ENCODE measurements at places on chromosomes 6 and 20.

DNA sequence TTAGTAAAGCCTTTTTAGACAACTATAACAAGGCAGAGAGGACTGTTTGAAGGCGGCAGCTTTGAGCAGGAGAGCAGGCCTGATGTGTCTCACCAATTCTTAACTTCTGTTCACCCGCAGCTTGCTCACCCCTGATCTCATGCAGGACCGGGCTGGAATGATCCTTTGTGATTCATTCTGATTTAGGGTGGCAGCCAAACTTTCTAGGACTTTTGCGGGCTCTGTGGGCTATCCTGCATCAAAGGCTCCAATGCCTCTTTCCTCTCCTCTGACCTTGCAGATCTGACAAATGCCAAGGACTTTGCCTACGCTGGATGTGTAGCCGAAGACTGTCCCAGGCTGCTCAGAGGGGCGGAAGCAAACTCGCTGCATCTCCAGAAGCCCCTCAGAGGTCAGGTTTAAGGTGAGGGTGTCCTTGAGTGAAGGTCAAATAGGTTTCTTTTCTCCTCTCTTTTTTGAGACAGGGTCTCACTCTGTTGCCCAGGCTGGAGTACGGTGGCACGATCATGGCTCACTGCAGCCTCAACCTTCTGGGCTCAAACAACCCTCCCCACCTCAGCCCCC lies 72.3 kb downstream of the VEGFA start:
- no peaks in the 10 kb centered on the region for H3K36me3 ChIP-seq
- DNase-seq, result peak; percentile 72
- H3K27ac ChIP-seq, result no peak overlapping the region

DNA sequence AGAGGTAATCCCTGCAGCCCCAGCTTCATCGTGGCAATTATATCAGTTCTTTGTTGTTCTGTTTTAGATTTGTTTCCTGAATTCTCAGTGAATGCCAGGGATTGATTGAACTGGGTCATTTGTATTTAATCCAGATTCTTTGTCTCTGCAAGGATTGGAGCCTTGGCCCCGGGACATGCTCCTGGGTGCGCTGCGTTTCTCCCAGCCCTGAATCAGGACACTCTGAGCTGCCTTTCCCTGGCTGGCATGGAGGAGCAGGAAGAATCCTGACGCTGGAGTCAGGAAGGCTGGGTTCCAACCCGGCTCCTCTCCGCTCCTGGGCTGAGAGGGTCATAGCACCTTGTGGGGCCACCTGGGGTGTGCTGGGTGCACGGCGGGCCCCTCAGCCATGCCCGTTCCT lies 545.6 kb downstream of the QKI start:
- no peaks in the 10 kb centered on the region for H3K27me3 ChIP-seq
- H3K36me3 ChIP-seq, result no peaks in the 10 kb centered on the region
- no peak overlapping the region for H3K27ac ChIP-seq
- DNase-seq, result no peak
- H3K4me3 ChIP-seq, result no peak overlapping the region

- no peak overlapping the region for H3K4me3 ChIP-seq
- no peaks in the 10 kb centered on the region for H3K4me1 ChIP-seq
- no peaks in the 10 kb centered on the region for H3K27me3 ChIP-seq
- DNase-seq, result no peak
- no peaks in the 10 kb centered on the region for H3K36me3 ChIP-seq
- no peak overlapping the region for H3K27ac ChIP-seq
Measured at GRCh38 chr20:16064989-16065707, 508.1 kb downstream of the KIF16B start.

- no peak overlapping the region for H3K4me3 ChIP-seq
- H3K27me3 ChIP-seq, result no peaks in the 10 kb centered on the region
- H3K36me3 ChIP-seq, result no peaks in the 10 kb centered on the region
- no peak overlapping the region for H3K27ac ChIP-seq
Measured at GRCh38 chr20:11012975-11013374, 339.2 kb upstream of the JAG1 start.

GRCh38 chr20:9663423-9663822 lies 149.0 kb downstream of the LAMP5 start:
- H3K27me3 ChIP-seq, result no peaks in the 10 kb centered on the region
- DNase-seq, result no peak
- no peak overlapping the region for H3K4me3 ChIP-seq
- H3K27ac ChIP-seq, result no peak overlapping the region
- H3K36me3 ChIP-seq, result no peaks in the 10 kb centered on the region

DNA sequence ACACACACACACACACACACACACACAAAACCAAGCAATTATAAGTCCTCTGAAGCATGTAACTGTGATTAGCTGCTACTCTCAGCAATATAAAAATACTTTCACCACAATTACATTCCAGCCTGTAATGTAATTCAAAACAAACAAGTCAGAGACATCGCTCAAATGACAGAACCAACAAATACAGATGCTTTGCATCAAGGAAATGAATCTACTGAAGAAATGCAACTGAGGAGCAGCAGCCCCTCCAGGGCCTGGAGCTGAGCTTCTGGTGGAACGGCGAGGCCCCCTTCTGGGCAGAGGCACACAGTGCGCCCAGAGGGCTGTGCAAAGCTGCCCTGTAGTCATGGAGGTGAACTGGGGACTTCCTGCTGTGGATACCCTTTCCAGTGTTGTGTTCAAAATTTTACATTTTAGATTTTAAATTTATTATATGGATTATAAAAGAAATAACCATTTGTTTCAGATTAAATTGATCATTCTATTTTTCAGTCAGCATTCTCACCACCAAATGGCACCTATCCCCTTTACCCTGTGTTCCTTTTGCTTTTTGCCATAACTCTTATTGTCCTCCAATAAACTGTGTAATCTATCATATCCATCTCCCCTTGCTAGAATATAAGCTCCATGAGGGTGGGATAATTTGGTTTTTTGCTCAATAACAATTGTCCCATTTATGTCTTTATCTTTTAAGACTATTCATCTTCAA lies 23.2 kb downstream of the ADAT2 start:
- no peak overlapping the region for H3K27ac ChIP-seq
- peaks cover 2% of the 10 kb centered on the region for H3K4me1 ChIP-seq
- no peak overlapping the region for H3K4me3 ChIP-seq
- peaks cover 3% of the 10 kb centered on the region for H3K36me3 ChIP-seq
- H3K27me3 ChIP-seq, result no peaks in the 10 kb centered on the region
- DNase-seq, result peak; percentile 86

GRCh38 chr6:46323966-46324622 lies 153.3 kb upstream of the ENPP5 start:
- H3K4me3 ChIP-seq, result no peak overlapping the region
- H3K27ac ChIP-seq, result no peak overlapping the region
- H3K4me1 ChIP-seq, result no peaks in the 10 kb centered on the region
- no peak for DNase-seq

- peaks cover 2% of the 10 kb centered on the region for H3K27me3 ChIP-seq
- H3K36me3 ChIP-seq, result no peaks in the 10 kb centered on the region
- DNase-seq, result no peak
- H3K4me1 ChIP-seq, result no peaks in the 10 kb centered on the region
- no peak overlapping the region for H3K4me3 ChIP-seq
- H3K27ac ChIP-seq, result no peak overlapping the region
Measured at GRCh38 chr20:21464916-21465315, 48.9 kb downstream of the NKX2-2 start.

- no peaks in the 10 kb centered on the region for H3K4me1 ChIP-seq
- DNase-seq, result no peak
- H3K36me3 ChIP-seq, result no peaks in the 10 kb centered on the region
- H3K27ac ChIP-seq, result no peak overlapping the region
- H3K27me3 ChIP-seq, result peaks cover 4% of the 10 kb centered on the region
- H3K4me3 ChIP-seq, result no peak overlapping the region
Measured at GRCh38 chr6:14277405-14277930, 159.9 kb downstream of the CD83 start.

GRCh38 chr20:49984426-49985153 lies 1.8 kb downstream of the SNAI1 start:
- H3K4me1 ChIP-seq, result peaks cover 38% of the 10 kb centered on the region
- H3K27ac ChIP-seq, result peak overlapping the region; percentile 80
- DNase-seq, result no peak
- no peaks in the 10 kb centered on the region for H3K27me3 ChIP-seq
- H3K36me3 ChIP-seq, result peaks cover 15% of the 10 kb centered on the region
- peak overlapping the region; percentile 92 for H3K4me3 ChIP-seq

- peaks cover 29% of the 10 kb centered on the region for H3K36me3 ChIP-seq
- H3K27ac ChIP-seq, result no peak overlapping the region
- no peaks in the 10 kb centered on the region for H3K4me1 ChIP-seq
- H3K4me3 ChIP-seq, result no peak overlapping the region
- peak; percentile 41 for DNase-seq
- H3K27me3 ChIP-seq, result no peaks in the 10 kb centered on the region
Measured at GRCh38 chr20:46720776-46721425, 11.5 kb downstream of the SLC2A10 start.

DNA sequence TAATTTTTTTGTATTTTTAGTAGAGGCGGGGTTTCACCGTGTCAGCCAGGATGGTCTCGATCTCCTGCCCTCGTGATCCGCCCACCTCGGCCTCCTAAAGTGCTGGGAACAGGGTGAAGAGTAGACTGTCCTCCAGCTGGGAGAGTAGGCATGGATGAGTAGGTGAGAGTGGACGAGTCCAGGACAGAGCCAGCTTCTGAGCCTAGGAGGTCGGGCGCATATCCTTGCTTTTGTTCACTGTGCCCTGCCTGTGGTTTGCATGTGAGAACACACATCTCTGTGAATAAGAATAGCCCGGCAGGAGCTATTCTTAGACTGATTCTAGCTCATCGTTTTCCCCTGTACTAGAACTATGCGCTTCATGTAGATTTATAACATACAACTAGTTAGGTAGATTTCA lies 78.3 kb downstream of the RPP40 start:
- no peaks in the 10 kb centered on the region for H3K27me3 ChIP-seq
- no peak overlapping the region for H3K27ac ChIP-seq
- no peak for DNase-seq
- H3K36me3 ChIP-seq, result no peaks in the 10 kb centered on the region
- H3K4me1 ChIP-seq, result no peaks in the 10 kb centered on the region

DNA sequence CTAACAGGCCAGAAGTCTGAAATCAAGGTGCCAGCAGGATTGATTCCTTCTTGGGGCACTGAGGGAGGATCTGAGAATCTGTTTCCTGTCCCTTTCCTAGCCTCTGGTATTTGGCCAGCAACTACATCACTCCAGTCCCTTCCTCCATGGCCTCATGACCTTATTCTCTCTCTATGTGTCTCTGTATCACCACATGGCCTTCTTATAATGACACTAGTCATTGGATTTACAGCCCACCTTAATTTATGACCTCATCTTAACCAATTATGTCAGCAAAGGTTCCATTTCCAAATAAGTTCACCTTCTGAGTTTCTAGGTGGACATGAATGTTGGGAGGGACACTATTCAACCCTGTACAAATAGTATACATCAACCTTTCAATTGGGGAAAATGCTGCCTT lies 29.3 kb downstream of the SCML4 start:
- DNase-seq, result no peak
- H3K36me3 ChIP-seq, result no peaks in the 10 kb centered on the region
- H3K4me3 ChIP-seq, result no peak overlapping the region
- H3K4me1 ChIP-seq, result no peaks in the 10 kb centered on the region

DNA sequence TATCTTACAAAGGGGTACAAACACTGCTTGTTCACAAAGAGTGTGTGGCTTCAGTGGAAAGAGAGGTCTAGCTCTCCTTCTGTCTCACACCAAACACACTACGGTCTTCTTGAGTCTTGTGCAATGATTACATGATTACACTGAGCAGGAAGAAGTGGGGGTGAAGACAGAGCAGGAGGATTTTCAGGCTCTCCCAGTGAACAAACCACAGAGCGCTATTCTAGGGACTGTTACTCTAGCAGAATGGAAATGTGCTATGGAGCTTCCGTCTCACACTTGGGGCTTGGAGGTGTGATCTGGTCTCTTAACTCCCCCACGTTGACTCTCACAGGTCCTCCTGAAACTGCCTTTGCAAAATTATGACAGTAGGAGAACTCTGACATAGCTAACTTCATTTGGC lies 203.4 kb downstream of the MYLK4 start:
- H3K4me3 ChIP-seq, result no peak overlapping the region
- peaks cover 8% of the 10 kb centered on the region for H3K4me1 ChIP-seq
- no peak overlapping the region for H3K27ac ChIP-seq
- H3K36me3 ChIP-seq, result no peaks in the 10 kb centered on the region
- DNase-seq, result no peak
- H3K27me3 ChIP-seq, result peaks cover 25% of the 10 kb centered on the region

- H3K36me3 ChIP-seq, result 0 out of 2 replicates have a peak, but pooled peaks cover 2% of the 10 kb centered on the region
- H3K4me1 ChIP-seq, result peaks cover 8% of the 10 kb centered on the region
- H3K27ac ChIP-seq, result peak overlapping the region; percentile 36
- H3K4me3 ChIP-seq, result peak overlapping the region; percentile 56
- peak; percentile 72 for DNase-seq
- no peaks in the 10 kb centered on the region for H3K27me3 ChIP-seq
Measured at GRCh38 chr6:26383624-26384417, 913 bp downstream of the BTN2A2 start.

DNA sequence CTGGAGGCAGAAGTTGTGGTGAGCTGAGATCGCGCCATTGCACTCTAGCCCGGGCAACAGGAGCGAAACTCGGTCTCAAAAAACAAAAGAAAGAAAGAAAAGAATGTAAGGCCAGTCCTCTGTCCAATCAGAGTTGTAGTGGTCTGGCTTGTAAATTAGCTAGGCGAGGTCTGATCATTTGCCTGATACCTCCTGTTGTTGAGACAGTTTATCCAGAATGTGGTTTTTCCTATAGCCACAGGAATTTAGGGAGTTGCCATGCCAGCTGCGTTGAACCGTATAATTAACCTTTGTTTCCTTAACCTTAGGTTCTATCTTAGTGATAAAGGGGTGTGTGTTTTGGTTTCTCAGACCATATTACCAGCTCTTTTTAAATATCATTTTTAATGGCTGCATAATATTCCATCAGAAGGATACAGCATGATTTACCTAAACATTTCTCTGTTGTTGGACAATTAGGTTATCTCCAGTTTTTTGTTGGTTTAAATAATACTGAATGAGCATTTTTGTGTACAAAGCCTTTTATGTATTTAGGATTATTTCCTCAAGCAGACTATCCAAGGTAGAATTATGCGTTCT lies 11.7 kb upstream of the PPARD start:
- no peaks in the 10 kb centered on the region for H3K4me1 ChIP-seq
- no peak for DNase-seq
- no peak overlapping the region for H3K27ac ChIP-seq
- no peaks in the 10 kb centered on the region for H3K36me3 ChIP-seq
- H3K4me3 ChIP-seq, result no peak overlapping the region

GRCh38 chr6:145699462-145699861 lies 35.9 kb downstream of the EPM2A start:
- H3K4me1 ChIP-seq, result peaks cover 2% of the 10 kb centered on the region
- H3K4me3 ChIP-seq, result no peak overlapping the region
- DNase-seq, result peak; percentile 82
- H3K27me3 ChIP-seq, result no peaks in the 10 kb centered on the region
- H3K36me3 ChIP-seq, result no peaks in the 10 kb centered on the region
- H3K27ac ChIP-seq, result no peak overlapping the region

- H3K27ac ChIP-seq, result no peak overlapping the region
- H3K27me3 ChIP-seq, result no peaks in the 10 kb centered on the region
- no peak for DNase-seq
Measured at GRCh38 chr6:26452631-26453235, 5.0 kb upstream of the BTN2A1 start.

GRCh38 chr6:105569706-105570105 lies 166.8 kb upstream of the PREP start:
- H3K4me1 ChIP-seq, result peaks cover 2% of the 10 kb centered on the region
- H3K27me3 ChIP-seq, result no peaks in the 10 kb centered on the region
- H3K27ac ChIP-seq, result no peak overlapping the region
- no peak for DNase-seq
